PC-9 (cell line): ENCODE measurements at places on chromosomes 2 and 18. TPM values are rescaled to one million over a fixed set of nuclear protein-coding genes. Genes with fewer than 3 reads are reported as not detected.

DNA sequence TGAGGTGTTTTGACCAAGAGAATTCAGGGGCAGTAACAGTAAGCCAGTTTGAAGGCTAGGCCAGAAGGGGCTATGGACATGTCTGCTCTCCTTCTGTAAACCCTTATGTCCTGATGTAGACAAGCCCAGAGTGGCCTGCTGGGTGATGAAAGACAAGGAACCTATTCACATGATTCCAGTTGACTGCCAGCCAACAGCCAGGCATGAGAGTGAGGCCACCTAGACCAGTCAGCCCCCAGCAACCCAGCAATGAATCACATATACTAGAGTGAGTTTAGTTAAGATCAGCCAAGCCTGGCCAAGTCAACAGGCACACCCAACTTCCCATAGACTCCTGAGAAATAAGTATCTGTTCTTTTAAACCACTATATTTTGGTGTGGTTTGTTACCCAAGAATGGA, 1889.7 kb upstream of the CELF4 start:
- peak; percentile 10 for DNase-seq

- DNase-seq, result no peak
Observed at GRCh38 chr2:55003706-55004639, 46.3 kb downstream of the RTN4 start.

- peak; percentile 59 for DNase-seq
Observed at GRCh38 chr2:112725545-112726457, 5.0 kb downstream of the NT5DC4 start.

DNA sequence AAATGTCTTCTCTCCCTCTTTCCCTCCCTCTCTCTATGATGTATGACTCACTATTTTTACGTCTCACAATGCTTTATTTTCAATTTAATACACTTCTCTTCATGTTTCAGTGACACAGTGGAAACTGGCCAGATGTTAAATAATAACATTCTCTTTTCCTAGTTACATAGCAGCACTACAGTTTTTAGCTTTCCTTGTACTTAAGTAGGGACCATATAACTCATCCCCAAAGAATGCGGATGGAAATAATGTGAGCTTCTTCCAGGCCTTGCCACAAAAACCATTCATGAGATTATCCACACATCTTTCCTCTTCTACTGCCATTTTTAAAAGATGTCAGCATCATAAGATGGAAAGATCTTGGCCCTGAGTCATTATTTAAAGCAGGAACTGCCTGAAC, 789.4 kb downstream of the LRP1B start:
- DNase-seq, result no peak

DNA sequence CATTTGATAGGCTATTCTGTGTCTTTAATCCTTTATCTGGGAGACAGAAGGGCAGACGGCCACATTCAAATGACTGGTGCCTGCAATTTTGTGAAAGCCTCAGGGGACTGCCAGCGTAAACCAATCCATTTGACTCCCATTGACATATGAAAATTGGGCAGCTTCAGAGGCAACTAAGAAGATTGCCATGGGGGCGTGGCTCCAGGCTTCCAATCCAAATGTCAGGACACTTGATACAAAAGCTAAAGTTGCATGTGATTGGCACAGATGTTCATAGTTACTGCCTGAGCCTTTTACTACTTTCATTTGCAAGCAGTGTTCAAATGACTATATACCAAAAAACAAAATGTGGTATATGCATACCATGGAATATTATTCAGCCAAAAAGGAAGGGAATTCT, 42.0 kb downstream of the SPC25 start:
- no peak for DNase-seq

Gene GRP
- total RNA-seq, result not detected in 2 replicates
